ENCODE measurements at places on chromosomes 5 and 9.

DNA sequence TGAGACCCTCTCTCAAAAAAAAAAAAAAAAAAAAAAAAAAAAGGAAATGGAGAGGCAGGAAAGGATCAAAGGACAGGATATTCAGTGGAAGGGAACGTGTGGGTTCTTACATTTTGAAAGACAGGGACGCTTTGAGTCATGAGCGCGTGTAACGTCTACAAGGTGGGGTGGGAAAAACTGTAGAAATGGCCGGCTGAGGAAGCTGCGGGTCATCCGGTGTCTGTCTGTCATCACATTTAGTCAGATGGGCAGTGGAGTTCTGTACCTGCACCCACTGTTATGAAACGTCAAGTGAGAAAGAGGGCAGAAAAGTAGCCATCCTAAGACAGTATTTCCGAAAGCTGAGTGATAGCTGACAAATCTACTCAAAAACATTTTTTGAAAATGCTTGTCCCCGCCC is 159.8 kb downstream of the SMARCA2 start:
- DNase-seq = no peak

DNA sequence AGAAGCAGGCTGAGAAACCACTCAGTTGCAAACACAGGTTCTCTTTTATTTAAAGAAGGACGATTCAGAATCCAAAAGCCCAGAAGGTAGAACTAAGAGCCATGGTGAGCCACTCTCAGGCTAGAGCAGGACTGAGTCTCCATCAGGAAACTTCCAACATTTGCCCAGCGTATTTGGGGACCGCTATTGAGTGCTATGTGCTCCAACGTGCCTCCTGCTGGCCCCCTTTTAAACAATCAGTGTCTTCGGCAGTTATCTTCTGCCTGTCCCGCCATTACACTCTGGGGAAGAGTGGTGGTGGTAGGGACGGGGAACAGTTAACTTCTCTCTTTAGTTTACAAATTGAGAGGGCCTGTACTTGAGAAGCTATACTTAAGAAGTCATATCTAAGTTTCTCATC is 78.1 kb downstream of the DENND1A start:
- DNase-seq = no peak

DNA sequence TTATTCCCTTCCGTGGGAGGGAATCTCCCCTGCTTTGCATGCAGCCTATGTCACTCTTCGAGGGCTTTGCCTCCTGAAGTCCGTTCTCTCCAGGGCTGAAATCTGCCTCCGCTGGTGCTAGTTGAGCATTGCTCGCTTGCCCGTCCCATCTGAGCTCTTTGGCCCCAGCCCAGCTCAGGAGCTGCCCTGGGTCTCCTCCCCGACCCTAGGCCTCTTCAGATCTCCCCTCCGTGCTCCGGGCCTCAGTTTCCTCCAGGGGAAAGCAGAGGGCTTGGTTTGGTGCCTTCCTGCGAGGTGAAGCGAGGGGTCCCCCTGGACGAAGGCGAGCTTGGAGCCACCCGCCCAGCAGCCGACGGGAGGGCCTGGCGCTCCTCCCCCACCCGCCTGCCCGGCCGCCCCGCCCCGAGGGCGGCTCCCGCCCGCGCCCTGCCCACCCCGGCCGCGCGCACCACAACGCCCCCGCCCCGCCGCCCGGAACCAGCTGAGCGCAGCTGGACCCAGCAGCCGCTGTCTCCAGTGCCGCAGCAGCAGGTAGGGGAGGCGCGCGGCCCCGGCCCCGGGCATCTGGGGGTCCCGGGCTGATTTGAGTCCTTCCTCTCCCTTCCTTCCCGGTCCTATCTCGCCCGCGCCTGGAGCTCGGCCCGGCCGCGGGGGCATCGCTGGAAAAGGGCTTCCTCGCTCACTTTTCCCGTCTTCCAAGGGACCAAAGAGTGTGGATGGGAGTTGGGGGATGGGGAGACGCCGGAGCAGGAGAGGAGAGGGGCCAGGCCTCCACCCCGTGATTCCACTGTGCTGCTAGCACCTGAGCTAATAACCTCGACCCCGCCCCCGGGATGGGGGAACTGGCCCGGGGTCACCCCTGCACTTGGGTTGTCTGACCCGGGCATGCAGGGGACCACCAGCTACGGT is at the start of gene GSN:
Gene GSN (plus strand): TSS at position 474 of the 909 bp plus-strand sequence. CDS start 33,810 bp downstream, outside the sequence.
- peak; percentile 90 for DNase-seq

DNA sequence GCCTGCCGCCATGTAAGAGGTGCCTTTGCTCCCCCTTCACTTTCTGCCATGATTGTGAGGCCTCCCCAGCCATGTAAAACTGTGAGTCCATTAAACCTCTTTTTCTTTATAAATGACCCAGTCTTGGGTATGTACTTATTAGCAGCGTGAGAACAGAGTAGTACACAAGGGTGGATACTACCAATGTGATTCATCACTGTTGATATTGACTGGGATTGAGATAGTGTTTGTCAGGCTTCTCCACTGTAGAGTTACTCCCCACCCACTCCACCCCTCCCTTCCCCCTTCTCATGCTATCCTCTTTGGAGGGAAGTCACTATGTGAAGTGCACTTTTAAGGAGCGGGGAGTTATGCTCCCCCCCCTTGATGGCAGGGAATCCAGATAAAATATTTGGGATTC is 11.4 kb upstream of the CRHBP start:
- no peak for DNase-seq

DNA sequence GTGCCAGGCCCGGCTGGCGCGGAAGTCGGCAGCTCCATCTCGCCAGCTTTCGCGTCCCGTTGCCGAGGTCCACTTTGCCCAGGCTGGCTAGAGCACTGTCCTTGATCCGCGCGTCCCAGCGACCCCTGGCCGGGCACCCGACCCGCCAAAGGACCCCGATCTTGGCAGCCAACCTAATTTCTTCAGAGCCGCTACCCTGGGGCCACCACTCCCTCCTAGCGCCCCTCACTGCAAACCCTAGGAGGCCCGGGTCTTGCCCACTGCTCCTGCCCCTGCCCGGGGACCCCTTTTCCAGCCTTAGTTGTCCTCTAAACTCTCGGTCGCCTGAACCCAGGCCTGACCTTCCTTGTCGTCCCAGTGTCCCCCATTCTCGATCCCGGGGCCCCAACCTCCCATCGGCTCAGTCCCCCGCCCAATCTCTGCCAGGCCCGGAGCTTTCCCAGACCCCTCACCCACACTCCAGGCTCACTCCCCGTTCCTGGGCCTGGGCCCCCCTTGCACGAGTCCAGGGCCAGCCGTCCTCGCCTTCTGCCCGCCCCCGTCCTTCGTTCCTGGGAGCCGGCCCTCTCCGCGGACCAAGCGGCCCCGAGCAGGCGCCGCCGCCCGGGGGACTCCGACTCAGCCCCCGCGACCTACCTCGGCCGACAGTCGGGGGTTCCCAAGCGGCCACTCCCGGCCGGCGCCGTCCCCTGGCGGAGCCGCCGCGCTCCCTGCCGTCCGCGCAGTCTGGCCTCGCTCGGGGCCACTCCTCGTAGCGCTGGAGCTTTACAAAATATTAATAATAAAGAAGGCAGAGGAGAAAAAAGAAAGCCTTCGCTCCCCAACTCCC is 701 bp upstream of the LMX1B start:
- DNase-seq = no peak

DNA sequence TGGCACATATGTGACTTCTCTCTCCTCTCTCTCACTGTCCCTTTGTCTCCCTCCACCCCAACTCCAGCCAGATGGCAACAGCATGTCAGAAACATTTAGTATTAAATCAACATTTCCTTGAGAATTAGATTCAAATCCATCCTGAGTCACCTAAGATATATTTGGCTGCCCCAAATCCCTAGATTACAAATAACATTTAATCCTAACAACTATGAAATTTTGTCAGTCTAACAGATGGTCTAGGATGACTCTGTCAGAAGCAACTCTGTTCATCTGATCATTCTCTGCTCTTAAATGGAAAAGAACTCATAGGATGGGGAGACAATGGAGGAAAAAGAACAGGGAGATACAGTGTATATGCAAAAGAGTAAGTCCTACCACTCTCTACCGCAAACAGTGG is 201.2 kb downstream of the TSSK1B start:
- DNase-seq = no peak

DNA sequence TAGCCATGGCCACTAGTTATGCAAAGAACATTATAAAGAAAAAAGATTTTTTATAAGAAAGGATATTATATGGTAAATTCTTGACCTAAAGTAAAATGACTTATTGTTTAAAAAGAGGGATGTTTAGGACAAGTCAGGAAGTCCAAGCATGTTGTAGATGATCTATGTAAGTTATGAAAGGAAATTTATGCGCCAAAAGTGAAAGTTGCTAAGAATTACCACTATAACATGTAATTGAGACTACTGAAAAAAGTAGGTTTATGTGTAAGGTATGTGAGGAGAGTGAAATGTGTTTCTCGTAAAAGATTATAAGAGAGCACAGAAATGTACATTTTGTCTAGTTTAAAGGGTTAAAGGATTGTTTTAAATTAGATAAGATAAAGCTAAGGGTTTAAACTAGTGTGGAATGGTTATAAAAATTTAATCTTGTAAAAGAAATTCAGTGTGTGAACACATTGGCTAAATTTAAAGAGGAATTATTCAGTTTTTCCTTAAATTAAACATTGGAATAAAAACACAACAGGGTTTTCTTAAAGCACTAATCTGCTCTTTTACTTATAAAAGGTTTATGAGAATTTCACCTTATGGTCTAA is 1100.4 kb upstream of the EDIL3 start:
- no peak for DNase-seq

DNA sequence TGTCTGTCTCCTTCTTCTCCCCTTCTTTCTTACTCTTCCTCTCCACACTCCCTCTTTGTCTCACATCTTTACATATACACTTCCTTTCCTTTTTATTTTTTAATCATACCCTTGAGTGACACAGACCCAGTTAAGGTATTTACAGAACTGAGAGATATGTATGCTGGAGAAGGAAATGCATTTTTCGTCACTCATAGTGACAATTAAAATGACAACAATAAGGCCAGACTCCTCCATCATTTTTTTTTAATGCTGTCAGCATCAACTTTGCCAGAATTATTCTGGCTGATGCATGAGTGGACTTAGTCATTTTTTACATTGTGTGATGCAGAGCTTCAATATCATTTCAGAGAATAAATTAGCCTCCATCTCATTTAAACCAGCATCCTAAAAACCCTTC is 272.9 kb downstream of the TMEM38B start:
- DNase-seq = no peak

GRCh38 chr5:39109606-39110005 is 35.4 kb upstream of the RICTOR start:
- DNase-seq = no peak

GRCh38 chr9:129591916-129592315 is 29.0 kb downstream of the C9orf50 start:
- DNase-seq = no peak

GRCh38 chr5:117623042-117623805 is 1048.6 kb upstream of the SEMA6A start:
- no peak for DNase-seq

DNA sequence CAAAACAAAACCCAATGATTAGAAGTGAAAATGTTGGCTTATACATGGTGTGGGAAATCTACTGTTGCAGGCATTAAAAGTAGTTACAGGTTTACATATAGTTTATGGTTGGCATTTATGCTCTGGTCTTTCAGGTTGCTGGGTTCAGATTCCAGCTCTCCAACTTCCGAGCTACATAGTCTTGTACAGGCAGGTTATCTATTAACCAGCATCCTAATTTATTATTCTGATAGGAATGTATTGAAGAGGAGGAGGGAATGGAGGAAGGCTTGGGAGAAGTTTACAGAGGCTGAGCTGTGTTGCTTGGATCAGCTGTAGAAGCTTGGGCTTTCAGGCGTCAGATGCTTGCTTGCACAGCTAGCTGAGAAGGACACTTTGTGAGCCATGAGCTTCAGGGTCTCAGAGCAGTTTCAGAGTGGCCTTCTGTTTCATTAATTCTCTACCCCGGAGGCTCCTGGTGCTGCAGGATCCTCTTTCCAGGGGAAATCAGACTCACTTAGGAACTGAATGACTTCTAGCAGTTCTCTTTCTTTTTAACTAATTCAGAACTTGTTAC is 11.7 kb upstream of the ERBIN start:
- peak; percentile 28 for DNase-seq

All from transverse colon (tissue), 4 donors.